Activated T-cell treated with anti-CD3 and anti-CD28 coated beads, Interleukin-2, amount 50 U/mL, for 24 hours (primary cell): ENCODE measurements at places on chromosomes 1 and 21.

GRCh38 chr1:25080294-25081209, 150.5 kb upstream of the RUNX3 start:
- DNase-seq = no peak

DNA sequence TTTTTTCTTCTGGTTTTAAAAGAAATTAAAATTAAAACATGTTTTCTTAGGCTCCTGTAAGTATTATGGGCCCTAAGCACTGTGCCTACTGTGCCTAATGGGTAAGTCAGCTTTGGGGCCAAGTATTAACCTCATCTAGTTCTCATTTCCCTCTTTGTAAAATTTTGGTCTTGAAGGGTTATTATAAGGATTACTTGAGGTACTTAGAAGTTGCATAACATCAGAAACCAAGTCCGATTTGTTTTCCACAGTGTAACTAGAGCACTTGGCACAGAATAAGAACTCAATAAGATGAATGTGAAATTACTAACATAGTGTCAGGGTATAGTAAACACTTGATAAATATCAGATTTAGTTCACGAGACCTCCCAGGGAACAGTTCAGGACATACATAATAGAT, 16.4 kb upstream of the OSBPL9 start:
- no peak for DNase-seq

DNA sequence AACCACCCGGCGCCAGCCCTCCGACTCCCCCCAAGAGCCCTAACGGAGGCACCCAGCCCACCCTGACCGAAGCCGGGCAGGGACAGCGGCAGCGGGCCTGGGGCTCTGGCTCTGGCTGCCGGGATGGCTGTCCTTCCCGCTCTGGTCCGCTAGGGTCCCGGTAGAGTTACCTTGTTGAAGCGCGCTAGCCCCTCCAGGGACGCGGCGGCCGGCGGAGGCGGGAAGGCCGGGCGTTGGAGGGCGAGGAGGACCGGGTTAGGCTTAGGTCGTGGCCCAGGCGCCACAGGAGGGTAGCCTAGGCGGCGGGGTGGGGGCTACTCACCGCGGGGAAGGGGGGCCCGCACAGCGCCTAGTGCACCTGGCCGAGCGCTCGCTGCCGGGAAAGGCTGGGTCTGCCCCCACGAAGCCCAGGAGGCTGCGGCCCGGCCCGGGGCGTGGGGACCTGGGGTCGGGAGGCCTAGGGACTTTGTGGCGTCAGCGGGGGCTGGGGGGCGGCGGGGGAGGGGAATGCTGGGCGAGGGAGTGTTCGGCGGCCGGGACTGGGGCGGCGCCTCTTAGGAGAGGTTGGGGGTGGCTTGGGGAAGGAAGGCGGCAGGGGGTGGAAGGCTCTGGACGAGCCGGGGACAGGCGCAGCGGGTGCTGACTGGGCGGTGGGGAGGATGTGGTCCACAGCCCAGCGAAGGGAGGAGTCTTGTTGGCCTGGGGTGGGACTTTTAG, at the start of gene TRIM17:
Gene TRIM17 (minus strand): TSS at position 645 of the 717 bp plus-strand sequence. CDS start 1,789 bp downstream, outside the sequence.
- DNase-seq = peak; percentile 71

DNA sequence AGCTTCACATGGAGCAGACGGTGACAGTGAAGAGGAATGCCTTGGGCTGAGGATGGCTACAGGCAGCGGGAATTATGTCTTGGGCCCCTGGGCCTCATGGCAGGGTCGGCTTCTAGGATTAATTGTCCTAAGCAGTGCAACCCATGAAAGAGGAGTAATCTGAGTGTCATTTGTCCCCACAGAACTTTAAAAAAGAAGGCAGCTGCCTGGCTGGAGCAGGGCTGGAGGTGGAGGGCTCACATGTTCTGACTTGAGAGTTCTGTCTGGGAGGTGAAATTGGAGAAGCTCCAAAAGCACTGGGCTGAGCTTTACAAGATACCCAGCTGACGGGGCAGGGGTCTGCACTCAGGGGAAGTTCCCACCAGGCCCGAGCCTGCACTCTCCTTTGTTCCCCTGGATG, 22.6 kb downstream of the CACNA1S start:
- no peak for DNase-seq

DNA sequence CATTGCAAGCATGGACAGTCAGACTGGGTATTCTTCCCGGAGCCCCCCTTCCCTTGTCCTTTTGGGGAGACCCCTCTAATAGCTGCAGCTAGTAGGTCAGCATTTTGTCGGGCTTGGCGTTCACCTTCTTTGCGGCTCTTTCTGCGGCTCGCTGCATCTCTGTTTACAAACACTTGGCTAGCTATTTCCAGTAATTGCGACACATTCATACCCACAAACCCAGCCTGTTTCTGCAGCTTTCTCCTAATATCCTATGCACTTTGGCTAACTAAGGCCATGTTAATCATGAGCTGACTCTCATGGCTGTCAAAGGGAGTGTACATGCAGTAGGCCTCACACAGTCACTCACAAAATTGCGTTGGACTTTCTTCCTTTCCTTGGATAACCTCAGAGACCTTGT, 716.4 kb downstream of the AMY1C start:
- DNase-seq = no peak

- DNase-seq = no peak
Measured at GRCh38 chr21:33116676-33117075, 46.7 kb downstream of the OLIG1 start.

DNA sequence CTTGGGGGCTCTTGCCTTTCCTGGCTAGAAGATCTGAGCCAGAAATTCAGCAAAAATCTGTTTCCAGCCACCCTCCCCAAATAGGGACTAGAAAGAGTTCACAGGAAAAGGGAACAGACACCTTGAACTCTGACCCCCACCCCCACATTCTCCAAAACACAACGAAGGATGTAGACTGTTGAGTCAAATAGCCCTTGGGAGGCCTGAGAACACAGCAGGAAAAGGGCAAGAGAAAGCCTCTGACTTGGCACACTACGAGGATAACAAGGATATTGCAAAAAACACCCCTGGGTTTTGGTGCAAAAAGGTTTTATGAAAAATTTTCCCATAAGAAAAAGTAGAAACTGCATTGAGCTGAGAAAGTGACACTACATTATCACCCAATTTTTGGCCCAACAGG, 1.9 kb upstream of the YRDC start:
- no peak for DNase-seq

GRCh38 chr1:58699011-58699762, 675 bp downstream of the MYSM1 start:
- DNase-seq = no peak

DNA sequence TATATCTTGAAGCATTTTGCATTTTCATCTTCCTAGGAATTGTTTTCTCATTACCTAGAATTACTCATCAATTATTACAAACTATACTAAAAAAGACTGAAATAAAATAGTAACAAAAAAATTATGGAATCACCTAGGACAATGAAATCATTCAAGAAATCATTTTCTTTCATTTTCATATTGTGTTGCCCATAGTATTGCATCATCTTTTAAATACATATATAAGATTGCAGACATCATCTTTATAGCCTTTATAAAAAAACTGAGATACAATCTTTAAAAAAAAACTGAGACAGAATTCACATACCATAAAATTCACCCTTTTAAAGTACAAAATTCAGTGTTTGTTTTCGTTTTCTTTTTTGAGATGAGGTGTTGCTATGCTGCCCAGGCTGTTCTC, 29.6 kb downstream of the GDAP2 start:
- DNase-seq = no peak

DNA sequence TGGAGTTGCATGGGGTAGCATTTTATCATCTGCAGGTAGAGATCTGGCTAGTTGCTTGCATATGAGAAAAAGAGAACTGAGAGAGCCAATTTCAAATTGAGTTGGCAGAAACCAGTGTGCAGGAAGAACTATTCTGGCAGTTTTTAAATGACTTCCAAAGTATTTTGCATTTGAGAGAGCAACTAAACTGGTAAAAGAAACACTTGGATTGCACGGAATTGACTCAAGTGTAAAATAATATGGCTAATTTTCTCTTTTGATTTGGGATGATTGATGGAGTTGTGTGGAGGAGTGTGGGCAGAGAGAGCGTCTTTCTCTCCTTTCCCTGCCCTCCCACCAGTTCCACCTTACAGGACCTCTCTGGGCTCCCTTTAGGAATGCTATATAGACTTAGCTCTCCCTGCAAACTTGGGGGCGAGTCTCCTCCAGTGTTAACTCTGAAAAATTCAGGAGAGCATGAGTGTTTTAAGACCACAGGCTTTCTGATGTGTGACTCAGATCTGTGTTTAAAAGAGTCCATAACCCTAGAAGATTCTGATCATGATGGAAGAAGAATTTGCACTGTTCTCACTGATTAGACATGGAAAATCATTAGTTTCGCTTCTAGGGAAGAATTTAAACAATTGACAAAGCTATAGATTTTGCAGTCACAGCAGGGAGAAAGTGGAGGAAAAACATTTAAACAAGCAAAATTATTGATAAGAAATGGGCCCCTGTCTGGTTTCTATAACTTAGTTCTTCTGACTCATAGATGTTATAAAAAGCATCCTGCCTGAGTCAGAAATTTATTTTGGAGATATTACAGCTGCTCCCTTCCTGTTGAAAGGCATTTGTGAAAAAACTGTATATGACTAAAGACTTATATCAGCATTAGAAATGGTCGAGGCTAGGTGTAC, 24.9 kb upstream of the CTBS start:
- DNase-seq = no peak

DNA sequence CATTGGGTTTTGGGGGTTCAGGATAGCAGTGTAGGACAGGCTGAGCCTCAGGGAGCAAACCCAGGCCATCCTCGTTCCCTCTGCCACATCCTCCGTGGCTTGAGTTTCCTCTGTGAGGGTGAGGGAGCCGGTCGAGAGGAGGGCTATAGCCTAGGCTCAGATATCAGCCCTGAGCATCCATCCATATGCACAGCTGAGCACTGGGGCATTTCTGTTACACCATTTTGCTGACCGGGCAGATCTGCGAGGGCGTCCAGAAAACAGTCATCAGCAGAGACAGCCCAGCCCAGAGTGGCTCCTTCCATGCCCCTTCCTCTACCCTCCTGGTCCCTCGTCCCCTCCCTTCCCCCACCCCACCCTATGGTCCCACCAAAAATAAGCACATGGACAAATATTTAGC, 53.5 kb downstream of the PTPRF start:
- no peak for DNase-seq

DNA sequence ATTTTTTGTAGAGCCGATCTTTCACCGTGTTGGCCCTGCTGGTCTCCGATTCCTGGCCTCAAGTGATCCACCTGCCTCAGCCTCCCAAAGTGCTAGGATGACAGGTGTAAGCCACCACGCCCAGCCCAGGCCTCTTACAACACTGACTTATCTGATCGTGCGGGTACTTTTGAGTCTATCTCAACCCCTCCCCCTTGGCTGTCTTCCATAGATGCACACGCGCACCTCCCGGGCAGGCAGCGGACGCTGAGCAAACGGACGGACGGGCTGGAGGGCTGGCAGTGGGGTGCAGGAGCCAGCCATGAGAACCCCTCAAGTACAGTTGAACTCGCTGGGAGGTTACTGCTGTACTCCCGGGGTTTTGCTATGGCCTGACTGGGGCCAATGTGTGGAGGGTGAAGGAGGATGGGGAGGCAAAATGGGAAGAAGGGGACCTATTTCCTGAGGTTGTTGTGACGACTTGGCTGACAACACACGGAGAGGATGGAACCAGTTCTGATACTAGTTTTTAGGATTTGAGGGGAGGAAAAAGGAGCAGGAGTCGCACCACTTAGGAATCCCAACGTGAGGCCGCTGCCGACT, 959 bp downstream of the CD58 start:
- peak; percentile 66 for DNase-seq

GRCh38 chr1:184753608-184754475, 816 bp downstream of the EDEM3 start:
- DNase-seq = no peak

- no peak for DNase-seq
Measured at GRCh38 chr1:207298636-207299398, 22.7 kb upstream of the CD55 start.

GRCh38 chr1:85386068-85386722, 78.8 kb downstream of the DDAH1 start:
- no peak for DNase-seq

- no peak for DNase-seq
Measured at GRCh38 chr21:45430521-45431501, 25.8 kb downstream of the COL18A1 start.

GRCh38 chr1:84869720-84870119, 23.3 kb downstream of the LPAR3 start:
- no peak for DNase-seq

- DNase-seq = no peak
Measured at GRCh38 chr1:114118351-114118990, 35.2 kb downstream of the SYT6 start.

GRCh38 chr1:191284175-191284574, 806.5 kb upstream of the BRINP3 start:
- no peak for DNase-seq

GRCh38 chr1:88509379-88509778, 174.7 kb upstream of the PKN2 start:
- DNase-seq = no peak

- DNase-seq = no peak
Measured at GRCh38 chr21:44969066-44969670, 29.3 kb downstream of the SLX9 start.

- DNase-seq = no peak
Measured at GRCh38 chr1:27664291-27664690, 7.7 kb downstream of the IFI6 start.

DNA sequence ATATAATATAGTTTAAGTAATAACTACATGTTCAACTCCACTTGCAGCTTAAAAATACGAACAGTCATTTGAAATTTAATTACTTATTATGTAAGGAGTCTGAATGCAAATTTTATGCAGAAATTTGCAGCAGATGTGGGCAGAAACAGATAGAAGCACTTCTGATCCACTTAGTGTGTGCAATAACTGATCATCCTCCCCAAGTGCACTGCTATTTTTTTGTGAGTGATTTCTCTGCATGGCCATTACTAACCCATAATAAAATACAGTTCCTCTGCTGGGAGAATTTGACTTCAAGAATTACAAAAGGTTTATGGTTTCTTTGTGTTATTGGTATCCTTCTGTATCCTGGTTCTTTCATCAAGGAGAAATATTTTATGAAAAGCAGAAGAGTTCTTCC, 611.5 kb upstream of the RGS18 start:
- DNase-seq = no peak

DNA sequence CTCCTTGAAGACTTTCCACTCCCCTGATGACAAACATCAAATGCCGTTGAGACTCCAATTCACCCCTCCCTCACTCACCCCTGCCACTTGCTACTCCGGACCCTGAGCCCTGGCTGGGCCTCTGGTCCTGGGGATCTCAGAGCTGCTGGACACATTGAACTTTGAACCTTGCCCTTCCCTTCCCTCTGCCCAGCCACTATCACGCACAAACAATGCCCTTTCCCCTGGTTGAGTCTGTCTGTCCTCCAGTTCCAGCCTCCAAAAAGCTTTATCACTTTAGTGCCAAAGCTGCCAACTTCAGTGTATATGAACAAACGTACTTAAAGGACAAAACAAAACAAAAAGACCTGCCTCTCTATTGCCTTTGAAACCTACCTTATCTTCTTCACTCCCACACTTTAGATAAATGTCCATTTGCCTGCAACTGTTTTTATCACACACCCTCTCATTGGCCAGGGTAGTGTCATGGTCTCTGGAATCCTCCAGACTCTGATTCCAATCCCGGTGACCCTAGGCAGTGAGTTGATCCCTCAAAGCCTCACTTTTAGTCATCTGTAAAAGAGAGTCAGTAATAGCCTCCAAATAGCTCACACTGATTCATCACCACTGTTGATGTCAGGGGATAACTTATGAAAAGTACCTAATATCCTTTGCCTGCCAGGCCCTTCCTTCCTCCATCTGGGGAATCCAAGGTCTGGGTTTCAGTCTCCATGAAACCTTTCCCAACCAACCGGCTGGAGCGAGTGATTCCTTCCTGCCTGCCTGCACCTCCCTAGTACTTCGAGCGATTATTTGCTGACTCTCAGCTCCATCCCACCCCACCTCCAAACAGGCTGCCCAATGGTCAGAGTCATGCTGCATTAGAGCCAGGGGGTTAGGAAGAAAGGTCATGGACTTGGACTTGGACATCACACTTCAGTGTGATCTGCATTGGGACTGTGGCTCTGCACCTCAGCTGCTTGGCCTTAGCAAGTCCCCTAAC, 15.9 kb upstream of the SPOCD1 start:
- DNase-seq = no peak
